Natural killer cell treated with Interleukin-12 subunit alpha and Interleukin-12 subunit beta and Interleukin-15 and Interleukin-18, amount 100 ng/mL, for 72 hours (primary cell): ENCODE measurements at places on chromosomes 5 and 9. TPM values are rescaled to one million over a fixed set of nuclear protein-coding genes. Genes with fewer than 3 reads are reported as not detected.

- DNase-seq: no peak
Observed at GRCh38 chr5:154676508-154676907, 78.7 kb upstream of the LARP1 start.

DNA sequence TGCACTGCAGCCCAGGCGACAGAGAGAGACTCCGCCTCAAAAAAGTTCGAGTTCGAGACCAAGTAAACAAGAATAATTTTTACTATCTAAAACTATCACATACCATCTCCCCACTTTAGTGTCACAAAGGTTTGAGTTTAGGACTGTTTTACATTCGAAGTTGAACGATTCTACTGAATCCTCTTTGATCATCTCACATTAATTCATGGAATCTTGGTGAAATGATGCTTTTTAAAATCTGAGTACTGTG, 715 bp upstream of the RPS6 start:
- DNase-seq: no peak

DNA sequence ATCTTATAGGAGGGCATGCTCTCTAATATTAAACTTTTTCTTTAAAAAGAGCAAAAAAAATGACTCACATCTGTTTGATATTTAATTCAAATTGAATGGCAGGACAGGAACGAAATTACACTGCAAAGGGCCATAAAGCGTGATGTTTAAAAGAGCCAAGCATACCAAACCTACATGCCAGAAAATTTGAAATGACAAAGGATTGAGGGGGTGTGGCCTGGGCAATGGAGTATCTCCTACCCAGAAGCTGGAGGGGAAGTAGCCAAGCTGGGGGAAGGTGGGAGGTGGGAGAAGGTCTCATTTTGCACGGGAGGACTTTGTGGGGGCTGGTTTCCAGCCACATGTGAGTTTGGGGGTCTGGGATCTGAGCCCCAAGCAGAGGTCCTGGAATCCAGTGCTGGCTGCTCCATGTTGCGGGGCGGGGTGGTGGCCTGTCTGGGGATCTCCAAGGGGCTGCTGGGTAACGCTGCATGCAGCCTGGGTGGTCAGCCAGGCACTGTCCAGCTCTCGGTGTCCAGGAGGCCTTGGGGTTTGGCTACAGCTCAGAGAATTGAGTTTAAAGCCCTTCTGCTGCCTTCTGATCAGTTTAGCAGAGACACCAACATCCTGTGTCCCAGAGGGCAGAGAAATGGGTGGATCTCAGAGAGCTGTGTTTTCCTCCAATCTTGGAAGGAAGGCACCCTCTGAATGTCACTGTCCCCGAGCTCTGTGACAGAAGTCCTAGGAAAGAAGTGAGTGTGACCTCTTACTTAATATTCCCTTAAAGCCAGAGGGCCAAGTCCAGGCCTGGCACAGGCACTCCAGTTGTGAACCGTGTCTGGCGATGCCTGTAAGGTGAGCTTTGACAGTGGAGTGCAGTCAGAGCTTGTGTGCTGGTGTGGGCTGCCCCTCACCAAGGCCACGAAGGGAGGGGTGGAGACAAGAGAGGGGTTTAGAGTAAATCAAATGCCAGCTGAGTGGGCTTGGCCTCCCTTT, 7.6 kb downstream of the DCANP1 start:
- DNase-seq: no peak

DNA sequence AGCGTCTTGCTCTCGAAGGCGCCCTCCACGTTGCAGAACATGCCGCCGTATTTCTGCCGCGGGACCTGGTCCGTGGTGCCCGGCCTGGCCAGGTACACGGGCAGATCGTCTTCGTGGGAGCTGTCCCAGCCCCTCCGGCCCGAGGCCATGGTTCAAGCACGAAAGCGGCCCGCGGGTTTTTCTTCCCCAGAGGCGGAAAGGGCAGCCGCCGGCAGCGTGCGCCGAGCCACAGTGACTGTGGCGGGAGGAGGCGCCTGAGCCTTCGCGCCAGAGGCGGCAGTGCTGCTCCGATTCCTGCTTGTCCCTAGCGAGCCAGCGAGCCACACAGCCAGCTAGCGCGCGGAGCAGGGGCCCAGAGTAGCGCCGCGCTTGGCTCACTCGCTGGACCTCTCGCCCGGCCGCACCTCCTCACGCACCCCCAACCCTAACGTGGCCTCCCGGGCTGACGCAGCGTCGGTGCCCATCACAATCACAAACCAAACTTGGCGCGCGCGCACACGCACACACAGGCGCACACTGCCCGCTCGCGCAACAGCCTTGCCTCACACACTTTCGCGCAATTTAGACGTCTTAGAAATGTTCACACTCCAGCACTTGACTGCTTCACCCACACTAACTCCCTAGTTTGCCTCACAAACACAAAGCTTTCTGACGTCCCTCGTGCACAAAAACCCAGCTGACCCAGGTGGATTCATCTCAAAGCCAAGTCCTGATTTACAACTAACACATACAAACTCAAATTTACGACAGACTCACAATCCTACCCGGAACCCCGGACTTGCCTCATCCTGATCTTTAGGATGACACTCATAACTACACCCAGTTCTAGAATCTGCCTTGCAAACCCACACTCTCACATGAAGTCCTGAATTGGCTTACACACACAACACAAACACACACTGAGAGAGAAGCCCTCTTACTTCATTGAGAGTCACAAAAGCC, at the start of gene DPYSL3:
Gene DPYSL3 (minus strand): TSS at position 359 of the 942 bp plus-strand sequence. CDS start 210 bp downstream, at position 149.
- DNase-seq: no peak

DNA sequence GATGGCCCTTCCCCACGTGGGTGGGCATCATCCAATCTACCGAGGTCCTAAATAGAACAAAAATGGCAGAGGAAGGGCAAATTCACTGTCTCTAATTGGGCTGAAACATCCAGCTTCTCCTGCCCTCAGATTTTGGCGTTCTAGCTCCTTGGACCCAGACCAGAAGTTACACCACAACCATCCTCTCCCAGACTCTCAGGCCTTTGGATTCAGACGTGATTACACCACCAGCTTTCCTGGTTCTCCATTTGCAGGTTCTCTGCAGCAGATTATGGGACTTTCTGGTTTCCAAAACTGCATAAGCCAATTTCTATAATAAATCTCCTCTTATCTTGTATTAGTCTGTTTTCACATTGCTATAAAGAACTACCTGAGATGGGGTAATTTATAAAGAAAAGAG, 73.6 kb upstream of the STARD4 start:
- DNase-seq: no peak

- no peak for DNase-seq
Observed at GRCh38 chr5:122463221-122463620, 151.2 kb downstream of the SNCAIP start.

GRCh38 chr9:3980771-3981170, 319.1 kb downstream of the GLIS3 start:
- no peak for DNase-seq

DNA sequence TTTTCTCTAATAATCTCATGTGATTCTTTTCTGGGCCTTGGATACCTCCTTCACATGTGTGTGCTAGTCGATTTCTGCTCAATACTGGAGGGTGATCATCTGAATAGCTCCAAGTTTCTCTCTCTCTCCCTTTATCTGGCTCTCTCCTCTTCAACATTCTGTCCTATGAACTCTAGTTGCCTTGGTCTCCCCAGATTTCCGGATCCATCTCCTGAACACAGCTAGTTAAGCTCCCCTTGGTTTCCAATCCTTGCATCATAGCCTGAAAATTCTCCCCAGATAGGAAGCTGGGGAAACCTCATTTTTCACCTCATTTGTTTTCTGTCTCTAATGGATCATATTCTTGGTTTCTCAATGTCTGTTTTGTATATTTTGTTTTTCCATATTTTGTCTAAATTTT, 832.3 kb downstream of the MTRR start:
- no peak for DNase-seq

- DNase-seq: no peak
Observed at GRCh38 chr5:56620903-56621677, 194.3 kb upstream of the MAP3K1 start.

The CACNA1B gene
- 0.90 TPM for total RNA-seq

DNA sequence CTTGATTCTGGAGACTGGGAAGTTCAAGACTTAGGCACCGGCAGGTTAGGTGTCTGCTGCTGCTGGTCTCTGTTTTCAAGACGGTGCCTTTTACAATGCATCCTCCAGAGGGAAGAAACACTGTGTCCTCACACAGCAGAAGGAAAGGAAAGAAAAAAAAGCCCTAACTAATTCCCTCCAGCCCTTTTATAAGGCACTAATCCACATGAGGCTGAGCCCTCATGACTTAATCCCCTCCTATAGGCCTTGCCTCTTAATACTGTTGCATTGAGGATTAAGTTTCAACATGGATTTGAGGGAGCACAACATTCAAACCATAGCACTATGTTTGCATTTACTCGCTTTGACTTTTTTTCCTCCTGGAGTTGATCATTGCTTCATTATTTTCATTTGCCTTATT, 585.9 kb downstream of the TLR4 start:
- DNase-seq: no peak

The SPAG8 gene
- total RNA-seq: 0.19 TPM

GRCh38 chr5:124277767-124278545, 468.5 kb downstream of the ZNF608 start:
- no peak for DNase-seq

GRCh38 chr9:112063151-112063550, 111.9 kb downstream of the SUSD1 start:
- no peak for DNase-seq

GRCh38 chr5:141703133-141703561, 21.1 kb upstream of the ARAP3 start:
- DNase-seq: no peak

DNA sequence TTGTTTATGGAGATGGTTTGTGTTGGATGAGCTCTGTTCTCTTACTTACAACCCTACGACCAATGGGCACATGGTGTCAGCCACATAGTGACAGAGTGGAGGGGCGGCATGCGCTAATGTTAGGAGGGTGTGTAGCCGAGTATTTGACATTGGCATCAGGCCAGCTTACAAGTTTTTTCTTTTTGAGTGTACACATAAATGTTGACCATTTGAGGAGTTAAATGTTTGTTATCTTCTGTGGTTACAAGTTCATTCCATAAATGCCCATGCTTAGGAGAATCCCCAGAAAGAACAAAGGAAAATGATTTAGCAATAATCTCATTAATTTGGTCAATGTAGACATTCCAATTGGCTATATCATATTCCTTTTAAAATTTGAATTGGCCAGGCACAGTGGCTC, 180.1 kb upstream of the ELL2 start:
- DNase-seq: no peak

- no peak for DNase-seq
Observed at GRCh38 chr9:274406-274805, 59.7 kb downstream of the DOCK8 start.

DNA sequence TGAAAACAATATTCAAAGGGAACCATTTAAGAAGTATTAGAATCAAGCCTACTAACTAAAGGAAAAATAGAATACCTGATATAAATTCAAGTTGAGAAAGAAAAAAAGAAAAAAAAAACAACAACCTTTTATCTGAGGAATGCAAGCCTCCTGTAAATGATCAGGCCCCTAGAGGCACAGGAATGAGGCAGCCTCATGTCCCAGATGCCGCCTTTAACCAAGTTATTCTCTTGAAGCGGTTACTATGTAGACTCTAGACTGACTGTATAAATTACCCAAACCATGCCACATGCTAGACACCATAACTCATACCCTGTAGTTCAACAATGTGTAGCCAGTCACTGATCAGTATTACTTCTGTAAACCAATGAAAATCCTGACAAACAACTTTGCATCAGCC, 929.6 kb downstream of the TAF11L14 start:
- no peak for DNase-seq

DNA sequence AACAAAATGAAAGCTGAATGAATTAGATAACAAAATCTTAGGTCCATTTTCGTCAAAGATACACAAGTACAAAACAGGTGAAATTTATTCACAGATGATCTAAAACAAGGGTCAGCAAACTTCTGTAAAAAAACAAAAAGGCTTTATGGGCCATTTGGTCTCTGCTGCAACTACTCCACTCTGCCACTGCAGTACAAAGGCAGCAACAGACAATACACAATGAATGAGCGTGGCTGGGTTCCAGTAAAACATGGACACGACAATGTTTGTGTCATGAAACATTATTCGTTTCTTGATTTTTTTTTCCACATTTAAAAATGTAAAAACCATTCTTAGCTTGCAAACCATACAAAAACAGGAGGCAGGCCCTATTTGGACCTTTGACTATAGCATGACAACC, 71.9 kb downstream of the ECPAS start:
- no peak for DNase-seq

GRCh38 chr5:171549274-171549673, 129.8 kb downstream of the FGF18 start:
- no peak for DNase-seq
